Stimulated activated CD4-positive, alpha-beta T cell treated with anti-CD3 and anti-CD28 coated beads, TNF-alpha, amount 100 ng/mL, for 1 hour (primary cell): ENCODE measurements at places on chromosomes 3 and 15.

DNA sequence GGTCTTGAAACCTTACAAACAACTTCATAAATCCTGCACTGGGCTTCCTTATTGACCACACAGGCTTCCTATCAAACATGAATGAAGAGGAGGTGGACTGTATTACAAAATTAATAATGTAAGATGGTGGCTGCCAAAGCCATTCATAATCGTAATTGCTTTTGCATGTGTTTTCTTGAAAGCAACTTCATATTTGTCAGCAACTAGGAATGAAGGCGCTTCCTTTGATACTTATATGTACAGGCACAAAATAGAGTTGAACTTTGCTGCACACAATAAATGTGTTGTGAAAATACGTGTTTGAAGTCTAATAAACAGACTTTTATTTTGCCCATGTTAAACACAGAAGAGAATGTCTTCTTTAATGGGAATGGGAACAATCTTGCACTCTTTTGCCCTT, 72.1 kb upstream of the OXTR start:
- no peak for DNase-seq

DNA sequence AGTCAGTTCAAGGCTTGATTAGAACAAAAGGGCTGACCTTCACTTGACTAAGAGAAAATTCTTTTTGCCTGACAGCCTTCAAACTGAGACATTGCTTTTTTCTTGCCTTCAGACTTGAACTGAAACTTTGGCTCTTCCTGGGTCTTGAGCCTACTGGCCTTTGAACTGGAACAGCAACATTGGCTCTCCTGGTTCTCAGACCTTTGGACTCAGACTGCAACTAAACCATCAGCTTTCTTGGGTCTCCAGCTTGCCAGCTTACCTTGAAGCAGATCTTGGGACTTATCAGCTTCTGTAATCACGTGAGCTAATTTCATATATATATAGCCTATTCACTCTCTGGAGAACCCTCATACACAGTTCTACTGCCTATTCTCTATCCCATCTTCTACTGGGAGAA, 19.5 kb upstream of the WDR49 start:
- DNase-seq, result no peak

DNA sequence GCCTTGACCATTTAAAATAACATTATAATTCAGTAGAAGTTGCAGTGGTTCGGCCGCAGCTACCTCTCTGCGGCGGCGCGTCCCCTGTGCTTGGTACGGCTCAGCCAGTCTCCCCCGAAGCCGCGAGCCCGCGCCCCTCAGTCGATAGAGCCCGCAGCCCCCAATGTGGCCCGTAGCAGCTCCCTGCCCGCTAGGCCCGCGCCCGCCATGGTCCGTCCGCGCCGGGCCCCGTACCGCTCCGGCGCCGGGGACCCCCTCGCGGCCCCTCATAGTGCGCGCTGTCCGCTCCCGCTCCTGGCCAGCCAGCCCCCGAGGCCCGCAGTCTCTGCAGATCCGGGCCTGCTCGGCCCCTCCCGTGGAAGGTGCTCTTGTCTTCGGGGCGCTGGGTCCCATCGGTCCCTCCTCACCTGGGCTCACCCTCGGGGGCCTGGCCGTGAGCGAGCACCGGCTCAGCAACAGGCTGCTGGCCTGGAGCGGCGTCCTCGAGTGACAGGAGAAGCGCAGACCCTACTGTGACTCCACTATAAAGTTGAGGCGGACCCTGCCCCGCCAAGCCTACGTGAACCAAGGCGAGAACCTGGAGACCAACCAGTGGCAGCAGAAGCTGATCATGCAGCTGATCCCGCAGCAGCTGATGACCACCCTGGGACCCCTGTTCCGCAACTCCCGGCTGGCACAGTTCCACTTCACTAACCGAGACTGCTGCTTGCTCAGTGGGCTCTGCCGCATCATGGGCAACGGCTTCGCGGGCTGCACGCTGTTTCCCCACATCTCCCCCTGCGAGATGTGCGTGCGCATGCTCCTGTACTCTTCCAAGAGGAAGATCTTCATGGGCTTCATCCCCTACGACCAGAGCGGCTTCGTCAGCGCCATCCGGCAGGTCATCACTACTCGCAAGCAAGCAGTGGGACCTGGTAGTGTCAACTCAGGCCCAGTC, 21.8 kb upstream of the GPR156 start:
- DNase-seq, result no peak

- no peak for DNase-seq
Measured at GRCh38 chr15:71651750-71652186, 158.6 kb upstream of the NR2E3 start.

GRCh38 chr15:81056304-81056703, 55.6 kb downstream of the TLNRD1 start:
- DNase-seq, result no peak
